ENCODE measurements at places on chromosomes 3 and 15.

DNA sequence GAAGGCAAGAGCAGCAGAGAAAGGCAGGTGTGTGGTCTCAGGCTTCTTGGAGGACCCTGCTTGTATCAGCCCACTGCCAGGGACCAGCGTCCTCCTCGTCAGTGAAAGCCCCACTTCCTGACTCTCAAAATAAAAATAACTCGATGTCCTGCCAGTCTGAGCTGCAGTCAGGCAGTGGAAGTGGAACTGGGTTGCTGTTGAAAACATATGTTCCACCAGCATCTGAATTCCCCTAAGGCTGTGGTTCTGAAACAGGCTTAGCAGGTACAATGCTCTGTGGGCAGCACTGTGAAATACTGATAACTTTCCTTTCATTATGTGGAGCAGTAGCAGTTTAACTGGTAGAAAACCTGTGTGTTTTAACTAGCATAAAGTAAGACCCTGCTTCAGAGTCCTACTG lies 121.6 kb upstream of the EIF1B start:
- DNase-seq = no peak

DNA sequence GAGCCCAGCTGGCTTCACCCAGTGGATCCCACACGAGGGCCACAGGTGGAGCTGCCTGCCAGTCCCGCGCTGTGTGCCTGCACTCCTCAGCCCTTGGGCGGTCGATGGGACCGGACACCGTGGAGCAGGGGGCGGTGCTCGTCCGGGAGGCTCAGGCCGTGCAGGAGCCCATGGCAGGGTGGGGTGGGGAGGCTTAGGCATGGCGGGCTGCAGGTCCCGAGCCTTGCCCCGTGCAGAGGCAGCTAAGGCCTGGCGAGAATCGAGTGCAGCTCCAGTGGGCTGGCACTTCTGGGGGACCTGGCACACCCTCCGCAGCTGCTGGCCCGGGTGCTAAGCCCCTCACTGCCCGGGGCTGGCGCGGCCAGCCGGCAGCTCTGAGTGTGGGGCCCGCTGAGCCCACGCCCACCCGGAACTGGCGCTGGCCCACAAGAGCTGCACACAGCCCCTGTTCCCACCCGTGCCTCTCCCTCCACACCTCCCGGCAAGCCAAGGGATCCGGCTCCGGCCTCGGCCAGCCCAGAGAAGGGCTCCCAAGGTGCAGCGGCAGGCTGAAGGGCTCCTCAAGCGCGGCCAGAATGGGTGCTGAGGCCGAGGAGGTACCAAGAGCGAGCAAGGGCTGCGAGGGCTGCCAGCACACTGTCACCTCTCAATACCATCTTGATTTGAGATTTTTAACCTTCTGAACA lies 121.4 kb downstream of the EPHB1 start:
- DNase-seq = no peak

DNA sequence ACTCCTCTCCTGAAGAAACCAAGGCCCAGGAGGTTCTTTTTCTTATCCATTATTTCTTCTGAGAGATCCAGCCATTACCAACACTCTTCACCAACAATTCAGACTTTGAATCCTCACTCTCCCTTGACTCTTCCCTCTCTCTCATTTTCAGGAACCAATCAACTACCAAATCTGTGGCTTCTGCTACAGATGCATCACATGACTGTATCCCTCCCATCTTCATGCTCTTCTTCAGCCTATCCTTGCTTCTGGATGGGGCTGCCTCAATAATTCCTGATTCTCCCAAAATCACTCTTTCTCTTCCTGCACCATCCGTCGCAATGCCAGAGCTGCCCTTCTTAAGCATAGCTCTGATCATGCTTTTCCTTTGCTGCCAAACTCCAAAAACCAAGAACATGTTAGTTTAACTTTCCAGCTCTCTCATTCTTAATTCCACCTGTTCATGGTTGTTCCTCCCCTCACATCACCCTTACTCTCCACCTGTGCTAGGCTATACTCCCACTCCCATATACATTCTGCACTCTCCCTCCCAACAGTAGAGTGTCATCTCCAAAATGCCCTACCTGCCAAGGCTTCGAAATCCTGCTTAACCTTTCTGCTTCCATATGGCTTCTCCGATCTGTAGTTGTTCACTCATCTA lies 13.5 kb downstream of the PLD1 start:
- DNase-seq = no peak

DNA sequence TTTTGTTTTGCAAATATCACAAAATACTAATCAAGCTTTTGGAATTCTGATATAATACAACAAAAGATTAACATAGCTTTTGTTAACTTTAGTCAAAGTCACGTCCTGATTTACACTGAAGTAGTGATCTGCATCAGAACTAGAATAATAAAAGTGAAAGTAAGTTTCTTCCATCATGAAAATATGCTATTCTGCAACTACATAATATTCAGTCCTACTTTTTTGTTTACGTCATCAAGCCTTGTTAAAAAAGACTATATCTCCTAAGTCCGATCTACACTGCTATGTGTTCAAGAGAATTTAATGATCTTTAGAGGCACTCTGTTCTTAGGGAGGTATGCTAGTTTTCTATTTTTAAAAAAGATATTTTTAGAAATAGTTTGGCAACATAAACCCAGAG lies 330.1 kb downstream of the ARPP21 start:
- DNase-seq = no peak

GRCh38 chr3:187150599-187150998 lies 11.3 kb upstream of the RPL39L start:
- no peak for DNase-seq

- DNase-seq = no peak
Observed at GRCh38 chr3:170551252-170551651, 34.6 kb downstream of the SLC7A14 start.
